ENCODE measurements at places on chromosomes 6 and 20.
A peak's percentile ranks its signal among the peaks of the same experiment; 100 is the strongest.

DNA sequence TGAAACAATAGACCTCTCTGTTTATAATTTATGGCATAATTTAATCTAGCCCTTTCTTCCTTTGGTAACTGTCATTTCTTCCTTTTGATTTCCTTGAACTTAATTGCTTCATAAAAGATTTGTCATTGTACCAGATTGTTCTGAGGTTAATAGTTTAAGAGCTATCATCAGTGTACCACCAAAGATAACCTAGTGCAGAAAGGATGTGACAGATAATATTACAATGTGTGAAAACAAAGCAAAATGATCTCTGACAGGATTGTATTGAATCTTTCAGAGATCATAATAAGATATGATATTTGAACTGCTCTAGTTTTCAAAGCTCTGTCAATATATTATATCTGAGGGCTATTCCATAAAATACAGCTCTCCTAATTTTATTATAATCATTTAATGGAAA lies 132.1 kb upstream of the PTCHD4 start:
- no peak for DNase-seq

GRCh38 chr6:12844284-12845223 lies 128.0 kb downstream of the PHACTR1 start:
- no peak for DNase-seq

- peak; percentile 81 for DNase-seq
These were observed 89.8 kb upstream of the PRSS16 start for GRCh38 chr6:27157459-27158315.

- DNase-seq = no peak
These were observed 45.4 kb upstream of the QKI start for GRCh38 chr6:163369141-163369540.

- peak; percentile 46 for DNase-seq
These were observed 214.3 kb downstream of the DLL1 start for GRCh38 chr6:170076466-170077165.

DNA sequence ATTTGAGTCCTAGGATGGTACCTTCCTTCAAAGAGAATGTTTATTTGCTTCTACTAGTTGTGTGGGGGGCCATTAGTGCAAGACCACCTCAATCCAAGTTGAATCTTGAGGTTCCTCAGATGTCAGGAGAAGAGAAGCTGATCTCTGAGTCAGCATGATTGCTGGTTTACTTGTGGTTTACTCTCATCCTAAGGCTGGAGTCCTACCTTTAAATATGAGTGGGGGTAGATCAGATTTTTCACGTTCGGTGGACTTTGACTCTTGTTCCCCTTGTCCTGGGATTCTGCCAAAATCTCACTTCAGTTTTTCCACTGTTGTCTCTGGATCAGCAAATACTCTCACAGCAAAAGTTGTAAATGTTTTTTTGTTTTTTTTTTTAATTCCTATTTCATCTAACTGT lies 84.6 kb upstream of the F13A1 start:
- no peak for DNase-seq

DNA sequence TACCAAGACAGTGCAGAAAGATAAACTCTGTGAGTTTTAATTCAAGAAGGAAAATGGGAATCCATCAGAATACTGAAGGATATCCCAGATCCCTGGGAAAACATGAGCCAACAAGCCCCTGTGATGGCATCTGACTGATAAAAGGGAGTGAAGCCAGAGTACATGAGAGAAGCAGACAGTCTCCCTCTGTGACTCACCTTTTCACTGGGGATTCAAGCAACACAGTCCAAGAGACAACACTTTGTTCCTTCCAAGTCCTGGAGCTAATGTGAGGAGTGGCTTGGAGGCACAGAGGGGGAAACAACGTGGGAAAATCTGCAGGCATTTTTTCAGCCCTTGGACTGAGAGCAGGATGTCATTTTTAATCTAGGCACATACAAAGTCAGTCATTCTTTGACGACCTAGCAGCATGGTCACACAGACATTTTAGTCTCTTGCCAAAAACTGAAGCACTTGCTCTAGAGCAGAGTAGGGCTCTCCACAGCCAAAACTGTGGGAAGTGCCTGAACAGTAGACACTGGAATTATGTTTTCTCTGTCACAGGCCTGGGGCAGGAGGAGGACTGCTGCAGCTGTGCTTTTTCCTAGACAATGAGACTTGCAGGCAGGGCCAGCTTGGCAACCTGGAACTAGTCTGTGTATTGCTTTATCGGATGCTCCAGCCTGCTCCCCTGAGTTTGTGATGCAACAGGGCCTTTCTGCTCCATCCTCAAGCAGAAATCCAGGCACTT lies 465.0 kb upstream of the GJE1 start:
- no peak for DNase-seq

- DNase-seq = no peak
These were observed 9.8 kb downstream of the DUSP15 start for GRCh38 chr20:31860390-31861134.

GRCh38 chr20:63234693-63235398 lies 859 bp upstream of the BIRC7 start:
- no peak for DNase-seq

GRCh38 chr6:159695984-159696383 lies 2.9 kb upstream of the SOD2 start:
- no peak for DNase-seq

DNA sequence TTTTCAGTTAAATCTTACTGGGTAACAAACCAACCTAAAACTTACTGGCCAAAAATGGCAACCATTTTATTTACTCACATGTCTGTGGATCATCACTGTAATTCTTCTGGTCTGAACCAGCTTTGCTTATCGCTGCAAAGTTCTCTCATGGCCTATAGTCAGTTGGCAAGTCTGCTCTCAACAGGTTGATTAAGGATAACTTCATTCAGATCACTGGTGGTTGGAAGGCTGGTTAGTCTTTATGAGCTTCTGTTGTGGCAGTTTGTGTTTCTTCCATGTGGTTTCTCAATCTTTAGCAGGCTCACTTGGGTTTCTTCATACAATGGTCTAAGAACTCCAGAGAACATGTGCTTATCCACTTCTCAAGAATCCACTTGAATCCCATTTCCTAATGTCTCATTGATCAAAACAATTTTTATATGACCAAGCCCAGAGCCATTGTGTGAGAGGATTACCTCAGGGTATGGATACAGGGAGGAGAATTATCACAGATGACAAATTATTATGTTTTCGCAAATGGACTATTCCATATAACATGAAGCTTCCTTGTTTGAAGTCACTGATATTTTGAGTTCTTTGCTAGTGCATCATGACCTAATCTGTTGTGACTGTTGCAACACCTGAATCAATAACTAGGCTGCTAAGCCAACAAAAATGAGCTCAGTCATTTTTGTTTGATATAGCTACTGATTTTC lies 155.4 kb upstream of the BMP2 start:
- no peak for DNase-seq

DNA sequence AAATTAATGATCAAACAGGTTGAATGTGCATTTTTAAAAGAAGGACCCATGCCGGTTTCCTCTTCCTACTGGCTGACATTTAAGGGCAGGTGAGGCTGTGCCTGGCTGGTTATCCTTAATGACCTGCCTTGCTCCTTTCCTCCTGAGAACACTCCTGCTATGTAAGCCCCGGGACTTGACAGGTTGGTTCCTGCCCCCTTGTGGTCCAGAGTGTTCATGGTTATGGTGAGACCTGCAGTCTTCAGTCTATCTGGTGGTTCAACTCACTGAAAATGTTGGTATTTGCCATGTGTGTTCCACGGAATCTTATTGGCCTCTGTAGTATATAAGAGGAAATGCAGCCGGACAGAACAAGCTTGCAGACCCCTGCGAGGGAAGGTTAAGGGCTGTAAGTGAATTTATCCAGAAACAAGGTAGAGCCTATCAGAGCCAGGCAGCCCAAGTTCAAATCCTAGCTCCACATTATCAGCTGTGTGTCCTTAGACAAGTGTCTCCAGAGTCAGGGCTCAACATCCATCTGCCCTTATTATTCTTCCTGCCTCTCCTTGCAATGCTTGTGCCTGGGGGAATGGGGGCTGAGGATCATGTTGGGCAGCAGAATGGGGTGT lies 5.2 kb upstream of the BPIFA3 start:
- no peak for DNase-seq

DNA sequence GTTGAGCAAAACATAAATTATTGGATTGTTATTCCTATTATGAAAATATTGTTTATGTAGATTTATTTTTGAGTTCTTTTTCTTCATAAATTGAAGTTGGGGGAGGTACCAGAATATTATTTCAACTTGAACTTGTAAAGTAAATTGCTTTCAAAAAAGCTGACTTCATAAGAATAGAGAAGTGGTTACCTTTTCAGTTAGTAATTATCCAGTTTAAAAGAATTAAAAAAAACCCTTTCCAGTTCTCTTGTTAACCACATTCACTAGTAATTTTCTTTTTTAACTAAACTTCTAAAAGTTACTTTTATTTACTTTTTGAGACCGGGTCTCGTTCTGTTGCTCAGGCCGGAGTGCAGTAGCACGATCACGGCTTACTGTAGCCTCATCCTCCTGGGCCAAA lies 124.3 kb downstream of the CDKAL1 start:
- DNase-seq = no peak

DNA sequence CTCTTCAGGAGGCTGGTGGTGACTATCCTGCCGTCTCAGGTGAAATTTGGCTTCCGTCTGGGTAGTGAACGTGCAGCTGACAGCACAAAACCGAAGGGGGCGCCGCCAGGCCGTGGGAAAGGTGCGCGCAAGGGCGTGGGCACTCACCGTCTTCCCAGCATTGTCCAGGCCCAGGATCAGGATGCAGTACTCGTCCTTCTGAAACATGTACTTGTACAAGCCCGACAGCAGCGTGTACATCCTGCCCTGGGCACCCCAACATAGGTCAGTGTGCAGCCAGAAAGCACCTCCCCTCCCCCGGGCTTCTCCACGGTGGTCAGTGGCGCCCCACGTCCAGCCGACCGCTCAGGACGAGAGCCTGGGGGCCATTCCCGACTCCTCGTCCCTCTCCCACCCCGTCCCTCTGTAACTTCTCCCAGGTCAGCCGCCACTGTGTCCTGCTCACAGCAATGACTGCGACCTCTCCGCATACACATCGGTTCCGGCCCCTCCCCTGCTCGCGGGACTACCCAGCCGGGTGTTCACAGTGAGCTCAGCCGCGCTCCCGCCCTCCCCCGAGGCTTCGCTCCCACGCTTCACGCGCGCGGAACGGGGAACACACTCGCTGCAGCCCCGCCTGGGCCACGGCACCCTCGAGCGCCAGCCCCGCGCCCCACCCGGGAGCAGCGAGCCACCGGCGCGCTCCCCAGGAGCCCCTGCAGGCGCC lies 771 bp downstream of the ARFRP1 start:
- DNase-seq = no peak

DNA sequence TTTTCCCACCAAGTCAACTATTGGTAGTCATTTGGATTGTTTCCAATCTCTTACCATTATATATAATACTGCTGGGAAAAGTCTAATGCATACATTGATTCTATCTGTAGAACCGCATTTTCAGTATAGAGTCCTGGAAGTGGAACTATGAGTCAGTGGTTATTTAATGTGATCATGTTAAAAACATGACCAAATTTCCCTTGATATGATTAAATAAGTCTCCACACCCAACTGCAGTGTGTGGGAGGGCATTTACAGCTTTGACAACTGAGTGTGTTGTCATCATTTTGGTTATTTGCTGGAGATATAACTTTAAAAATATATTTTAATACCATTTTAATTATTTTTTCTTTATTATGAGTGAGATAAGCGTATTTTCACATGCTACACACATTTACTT lies 1027.6 kb downstream of the EYS start:
- no peak for DNase-seq

GRCh38 chr20:11221046-11221445 lies 547.2 kb upstream of the JAG1 start:
- no peak for DNase-seq

GRCh38 chr20:44494681-44495080 lies 19.0 kb downstream of the TTPAL start:
- no peak for DNase-seq

DNA sequence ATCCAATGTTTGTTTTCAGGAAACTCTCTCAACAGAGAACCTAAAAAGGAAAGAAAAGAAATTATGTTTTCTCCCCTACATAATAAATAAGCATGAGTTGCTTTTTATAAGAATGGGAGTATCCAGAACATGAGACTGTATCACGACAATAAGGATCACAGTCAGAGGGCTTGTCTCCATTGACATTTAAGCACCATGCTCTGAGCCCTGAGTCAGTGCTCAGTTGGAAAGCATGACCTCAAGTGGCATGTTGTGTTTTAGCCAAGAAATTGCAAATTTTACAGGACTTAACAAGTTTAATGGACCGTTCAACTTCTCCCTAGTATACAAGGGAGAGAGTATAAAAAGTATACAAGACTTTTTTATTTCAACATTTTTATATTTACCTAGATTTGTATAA lies 431.6 kb downstream of the GJA1 start:
- no peak for DNase-seq

GRCh38 chr6:110597761-110598160 lies 121.3 kb upstream of the SLC22A16 start:
- no peak for DNase-seq

GRCh38 chr20:49970498-49970897 lies 12.3 kb upstream of the SNAI1 start:
- DNase-seq = no peak

- DNase-seq = no peak
These were observed 1.8 kb downstream of the CTSA start for GRCh38 chr20:45892828-45893500.

GRCh38 chr20:23046431-23046830 lies 3.0 kb downstream of the THBD start:
- DNase-seq = no peak

GRCh38 chr20:58144096-58144495 lies 84.4 kb downstream of the ANKRD60 start:
- DNase-seq = peak; percentile 8

GRCh38 chr20:54132612-54133433 lies 41.0 kb downstream of the CYP24A1 start:
- DNase-seq = no peak

DNA sequence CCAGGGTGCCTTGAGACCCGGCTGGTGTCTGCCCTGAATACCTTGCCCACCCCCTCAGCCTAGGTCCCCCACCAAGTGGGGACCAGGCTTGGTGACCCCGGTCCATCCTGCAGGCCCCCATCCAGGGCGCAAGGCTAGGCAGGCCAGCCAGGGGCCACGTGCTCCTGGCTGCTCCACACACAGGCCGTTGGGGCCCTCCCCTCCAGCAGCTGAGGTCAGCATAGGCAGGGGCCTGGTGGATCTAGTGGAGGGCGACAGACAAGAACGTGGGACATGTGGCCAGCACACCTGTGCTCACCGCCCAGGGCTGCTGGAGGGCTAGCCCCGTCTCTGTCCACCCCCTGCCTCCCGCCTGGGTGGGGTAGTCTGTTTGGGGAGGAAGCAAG lies 7.5 kb upstream of the HRH3 start:
- DNase-seq = no peak

- DNase-seq = no peak
These were observed 238.2 kb downstream of the SOX4 start for GRCh38 chr6:21831521-21832291.

- no peak for DNase-seq
These were observed 47.5 kb upstream of the NHSL1 start for GRCh38 chr6:138546733-138547185.

GRCh38 chr6:104606361-104606760 lies 253.4 kb downstream of the HACE1 start:
- no peak for DNase-seq

GRCh38 chr20:44188752-44189151 lies 1.8 kb upstream of the JPH2 start:
- DNase-seq = no peak
